ENCODE measurements at places on chromosomes 5 and 9.
A peak's percentile ranks its signal among the peaks of the same experiment; 100 is the strongest.

DNA sequence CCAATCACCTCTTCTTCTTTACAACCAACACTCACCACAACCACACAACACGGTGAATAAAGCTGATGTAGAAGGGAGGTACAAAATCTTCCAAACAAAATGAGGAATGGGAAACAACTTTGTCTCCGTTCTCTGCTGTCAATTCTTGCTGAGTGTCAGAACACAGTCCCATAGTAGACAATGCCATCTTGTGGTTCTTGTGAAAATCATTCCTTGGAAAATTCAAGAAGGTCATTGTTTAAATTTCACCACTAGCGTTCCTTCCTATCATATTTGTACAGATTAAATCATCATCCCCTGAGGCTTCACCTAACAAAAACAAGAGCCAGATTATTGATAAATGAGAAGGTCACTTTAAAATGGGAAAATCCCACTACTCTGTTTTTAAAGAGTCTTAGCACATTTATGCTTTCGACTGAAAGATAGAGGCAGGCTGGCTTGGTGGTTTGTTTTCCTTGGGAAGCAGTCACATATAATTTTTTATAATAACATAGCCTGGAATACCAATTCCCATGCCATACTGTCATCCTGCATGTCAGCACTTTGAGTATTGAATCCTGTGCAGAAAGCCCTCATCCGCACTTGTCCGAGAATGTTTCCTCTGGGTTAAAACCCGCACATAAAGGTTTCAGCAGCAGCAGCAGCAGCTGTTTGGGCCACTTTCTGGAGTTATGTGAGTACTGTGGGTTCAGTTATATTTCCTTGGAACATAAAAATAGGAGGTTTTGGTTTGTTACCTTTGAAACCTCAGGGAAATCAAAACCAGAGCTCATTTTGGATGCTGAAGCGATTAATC lies 395.0 kb upstream of the SMARCA2 start:
- DNase-seq = peak; percentile 30

GRCh38 chr9:121141706-121142105 lies 60.0 kb downstream of the RAB14 start:
- no peak for DNase-seq

GRCh38 chr9:129555512-129556215 lies 65.2 kb downstream of the C9orf50 start:
- no peak for DNase-seq

GRCh38 chr5:81345411-81346003 lies 44.1 kb downstream of the ZCCHC9 start:
- no peak for DNase-seq

DNA sequence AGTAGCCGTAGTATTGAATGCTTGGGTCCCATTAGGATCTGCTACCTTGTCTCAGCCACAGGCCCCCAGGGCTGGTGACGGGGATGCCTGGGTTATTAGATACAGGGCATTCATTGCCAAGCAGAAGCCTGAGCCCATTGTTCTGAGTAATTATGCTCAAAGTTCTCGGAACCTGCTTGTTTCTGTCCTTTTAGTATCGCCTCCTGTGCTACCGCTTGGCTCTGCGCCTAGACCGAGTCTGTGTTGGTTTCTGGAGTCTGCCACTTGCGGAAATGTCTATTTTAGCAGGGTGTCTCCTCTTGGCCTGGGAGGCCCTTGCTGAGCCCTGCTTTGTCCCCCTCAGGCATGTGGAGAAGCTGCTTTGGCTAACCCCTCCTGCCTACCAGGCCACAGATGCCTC lies 506.1 kb downstream of the BNC2 start:
- DNase-seq = no peak

DNA sequence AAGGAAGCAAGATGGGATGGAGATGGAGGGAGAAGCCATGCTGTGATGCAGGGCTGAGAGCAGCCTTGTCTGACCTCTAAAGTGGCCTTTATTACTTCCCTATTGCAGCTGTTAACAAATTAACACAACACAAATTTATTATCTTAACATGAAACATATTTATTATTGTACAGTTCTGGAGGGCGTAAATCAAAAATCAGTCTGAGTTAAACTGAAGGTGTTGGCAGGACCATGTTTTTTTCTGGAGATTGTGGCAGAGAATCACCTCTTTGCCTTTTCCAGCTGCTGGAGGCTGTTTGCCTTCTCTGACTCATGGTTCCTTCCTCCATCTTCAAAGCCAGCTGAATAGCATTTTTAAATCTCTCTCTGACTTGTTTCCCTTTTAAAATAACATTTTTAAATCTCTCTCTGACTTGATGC lies 7.2 kb upstream of the MCC start:
- no peak for DNase-seq

DNA sequence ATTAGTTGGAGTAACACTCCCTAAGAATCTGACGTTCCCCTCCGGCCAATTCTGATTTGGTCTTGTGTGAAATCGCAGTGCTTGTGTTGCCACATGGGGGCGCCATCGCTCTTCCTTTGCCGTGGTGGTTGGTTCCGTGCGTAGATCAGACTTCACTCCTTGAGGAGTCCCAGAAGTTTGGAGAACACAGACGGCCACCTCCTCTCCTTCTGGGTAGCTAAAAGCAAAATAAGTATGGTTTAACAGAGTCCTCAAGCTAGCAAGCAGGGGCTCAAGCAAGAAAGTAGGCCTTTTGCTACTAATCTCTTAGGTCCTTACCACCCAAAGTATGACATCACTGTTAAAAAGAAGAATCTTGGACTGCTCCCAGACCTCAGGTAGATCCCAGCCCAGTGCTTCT lies 59.5 kb downstream of the HSPA4 start:
- DNase-seq = peak; percentile 77

GRCh38 chr9:116080561-116080960 lies 73.0 kb upstream of the PAPPA start:
- DNase-seq = no peak

DNA sequence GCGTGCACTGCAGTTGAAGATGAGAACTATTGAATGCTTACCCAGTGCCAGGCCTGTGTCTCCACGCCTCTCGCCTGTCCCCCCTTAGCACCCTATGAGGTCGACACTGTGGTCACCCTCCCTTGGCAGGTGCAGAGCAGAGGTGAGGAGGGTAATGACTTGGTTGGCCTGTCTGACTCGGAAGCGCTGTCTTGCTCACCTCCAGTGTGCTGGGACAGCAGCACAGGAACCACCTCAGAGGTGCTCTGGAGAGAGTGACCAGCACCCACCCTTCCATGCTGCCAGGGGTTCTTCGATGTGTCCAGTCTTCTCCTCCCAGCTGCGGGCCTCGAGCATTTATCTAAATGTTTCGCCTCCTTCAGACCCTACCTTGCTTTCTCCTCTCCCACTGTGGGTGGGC lies 178.3 kb upstream of the IRX2 start:
- DNase-seq = no peak

DNA sequence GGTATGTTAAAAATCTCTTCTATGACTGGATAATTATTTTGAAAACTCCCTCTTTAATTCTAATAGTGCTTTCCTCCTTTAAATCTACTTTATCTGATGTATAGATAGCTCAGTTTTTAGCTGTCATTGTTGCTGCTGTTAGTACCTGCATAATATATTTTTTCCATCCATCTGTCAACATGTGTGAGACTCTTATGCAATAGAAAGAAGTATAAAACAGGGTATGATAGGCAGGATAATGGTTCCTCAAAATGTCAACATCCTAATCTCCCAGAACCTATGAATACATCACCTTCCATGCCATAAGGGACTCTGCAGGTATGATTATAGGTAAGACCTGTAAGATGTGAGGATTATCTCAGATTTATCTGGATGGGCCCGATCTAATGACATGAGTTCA lies 136.9 kb upstream of the LHFPL2 start:
- no peak for DNase-seq

DNA sequence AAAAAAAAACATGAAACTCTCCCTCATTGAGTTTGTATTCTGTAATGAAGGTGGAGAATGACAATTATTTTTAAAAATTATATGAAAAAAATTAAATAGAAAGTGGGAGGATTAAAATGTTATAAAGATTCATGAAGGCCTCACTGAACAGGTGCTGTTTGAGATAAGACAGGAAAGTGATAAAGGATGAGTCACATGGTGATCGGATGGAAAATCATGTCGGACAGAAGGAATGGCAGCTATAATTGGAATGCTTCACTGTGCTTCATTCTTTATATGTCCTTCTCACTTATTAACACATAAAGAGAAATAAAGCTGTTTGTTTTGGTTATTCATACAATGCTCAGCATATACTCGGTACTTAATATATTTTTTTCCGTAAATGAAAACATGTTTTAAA lies 464.5 kb upstream of the RGMB start:
- DNase-seq = no peak

- DNase-seq = no peak
These were observed 294.0 kb downstream of the GLIS3 start for GRCh38 chr9:4005896-4006295.

DNA sequence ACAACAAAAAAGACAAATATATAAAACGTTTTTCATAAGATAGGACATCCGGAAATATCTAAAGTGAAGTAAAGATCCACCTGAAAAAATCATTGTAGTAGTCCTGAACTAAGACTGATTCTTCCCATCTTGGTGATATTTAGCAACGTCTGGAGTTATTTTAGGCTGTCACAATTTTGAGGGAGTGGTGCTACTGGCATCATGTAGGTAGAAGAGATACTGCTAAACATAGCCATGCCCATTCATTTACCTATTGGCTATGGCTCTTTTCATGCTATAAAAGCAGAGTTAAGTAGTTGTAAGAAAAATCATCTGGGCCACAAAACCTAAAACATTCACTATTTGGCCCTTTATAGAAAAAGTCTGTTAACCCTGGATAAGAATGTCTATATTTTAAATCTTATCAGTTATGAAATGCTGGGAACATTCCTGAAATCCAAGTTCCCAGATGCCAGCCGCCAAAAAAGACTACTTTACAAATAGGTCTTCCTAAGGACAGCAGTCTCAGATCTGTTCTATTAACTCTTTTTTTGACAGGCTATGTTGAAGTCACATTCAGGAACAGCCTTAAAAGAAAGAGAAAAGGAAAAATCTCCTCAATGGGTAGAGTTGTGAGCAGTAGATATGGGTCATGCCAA lies 27.0 kb downstream of the RAPGEF6 start:
- no peak for DNase-seq

DNA sequence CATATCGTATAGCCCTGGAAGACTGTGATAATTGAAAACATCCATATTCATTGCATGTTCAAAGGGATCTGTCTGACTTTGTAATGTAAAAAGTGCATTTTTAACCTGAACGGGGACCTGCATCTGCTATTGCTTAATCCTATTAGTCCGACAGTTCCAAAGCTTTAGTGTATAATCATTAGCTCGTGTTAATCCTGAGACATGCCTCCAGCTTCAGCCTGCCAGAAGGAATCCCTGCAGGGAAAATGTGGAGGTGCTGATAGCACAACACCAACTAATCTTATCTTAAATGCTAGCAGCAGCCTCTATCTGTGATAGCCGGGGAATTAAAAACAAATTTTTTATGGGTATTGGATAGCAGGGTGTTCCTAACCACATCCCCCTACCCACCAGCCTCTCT lies 495.2 kb downstream of the TLE4 start:
- no peak for DNase-seq

DNA sequence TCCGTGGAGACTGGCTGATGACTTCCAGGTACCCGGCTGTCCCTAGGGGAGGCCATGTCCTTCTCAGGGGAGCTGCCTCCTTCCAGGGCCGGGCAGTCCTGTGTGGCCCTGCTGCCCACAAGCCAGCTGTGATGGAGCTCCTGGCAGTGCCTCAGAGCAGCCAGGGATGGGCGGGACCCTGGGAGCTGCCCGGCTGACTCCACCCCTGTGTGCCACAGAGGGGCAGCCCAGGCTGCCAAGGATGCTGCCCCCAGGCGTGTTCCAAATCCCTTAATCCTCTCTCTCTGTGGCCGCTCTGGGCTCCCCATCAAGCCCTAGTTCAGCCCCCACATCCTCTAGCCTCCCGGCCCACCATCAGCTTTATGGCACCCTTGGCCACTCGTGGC lies 7.0 kb upstream of the SCGB3A1 start:
- DNase-seq = no peak

GRCh38 chr5:176959051-176959450 lies 47.5 kb downstream of the UIMC1 start:
- peak; percentile 72 for DNase-seq

DNA sequence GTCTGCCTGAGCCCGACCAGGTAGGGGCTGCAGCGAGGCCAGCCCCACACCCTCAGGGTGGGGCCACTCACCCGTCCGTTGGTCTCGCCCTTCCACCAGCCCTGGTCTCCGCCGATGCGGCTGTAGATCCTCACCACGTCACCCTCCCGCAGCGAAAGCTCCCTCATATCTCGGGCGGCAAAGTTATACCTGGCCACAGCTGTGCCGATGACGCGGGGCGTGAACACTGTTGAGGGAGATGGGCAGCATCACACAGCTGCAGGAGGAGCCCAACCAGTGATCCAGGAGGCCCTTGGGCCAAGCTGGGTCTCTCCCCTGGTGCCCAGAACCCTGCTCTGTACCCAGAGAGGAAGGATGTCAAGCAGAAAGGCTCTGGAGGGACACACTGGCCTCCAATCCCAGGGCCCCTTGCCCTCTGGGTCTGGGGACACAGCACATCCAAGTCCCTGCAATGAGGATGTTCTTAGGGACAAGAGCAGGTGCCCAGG lies 30.3 kb upstream of the SARDH start:
- DNase-seq = no peak

GRCh38 chr9:12933957-12934356 lies 159.1 kb downstream of the LURAP1L start:
- DNase-seq = no peak

DNA sequence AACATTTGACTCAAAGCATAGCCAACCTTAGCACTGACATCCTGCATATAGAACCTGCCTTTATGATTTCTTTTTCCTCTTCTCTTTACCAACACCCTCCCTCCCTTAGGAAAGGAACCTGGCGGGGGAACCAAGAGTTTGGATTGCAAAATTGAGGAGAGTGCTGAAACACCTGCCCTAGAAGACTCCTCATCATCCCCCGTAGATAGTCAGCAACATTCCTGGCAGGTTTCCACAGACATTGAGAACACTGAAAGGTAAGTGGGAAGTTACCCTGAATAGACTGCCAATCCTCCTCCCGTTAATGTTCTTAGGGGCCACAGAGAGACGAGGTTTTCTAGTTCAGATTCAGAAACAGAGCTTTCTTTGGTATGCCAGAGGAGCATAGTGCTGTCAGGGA lies 88.8 kb downstream of the RGS7BP start:
- no peak for DNase-seq

- DNase-seq = no peak
These were observed 44.8 kb downstream of the GHR start for GRCh38 chr5:42467981-42468524.

All from Kasumi-1 (cell line).